ENCODE measurements at places on chromosomes 12 and 14.
A peak's percentile ranks its signal among the peaks of the same experiment; 100 is the strongest.

GRCh38 chr14:90275820-90276219, 19.5 kb downstream of the PSMC1 start:
- no peaks in the 10 kb centered on the region for H3K4me1 ChIP-seq
- no peak overlapping the region for H3K4me3 ChIP-seq
- peak overlapping the region; percentile 98 for H3K27ac ChIP-seq
- no peak for DNase-seq

- H3K4me3 ChIP-seq: peak within 1 kb of the TSS; percentile 89
- DNase-seq: peak; percentile 92
- peak within 1 kb of the TSS; percentile 94 for H3K27ac ChIP-seq
- H3K4me1 ChIP-seq: peaks cover 44% of the 10 kb centered on the region
- peaks cover 38% of the 10 kb centered on the region for H3K36me3 ChIP-seq
- H3K27me3 ChIP-seq: peaks cover 10% of the 10 kb centered on the region
These were observed at the start of gene IPO4 for GRCh38 chr14:24188251-24189058. TSS of gene IPO4 (minus strand) at chr14:24188816. CDS start at chr14:24188787, 29 bp downstream.

DNA sequence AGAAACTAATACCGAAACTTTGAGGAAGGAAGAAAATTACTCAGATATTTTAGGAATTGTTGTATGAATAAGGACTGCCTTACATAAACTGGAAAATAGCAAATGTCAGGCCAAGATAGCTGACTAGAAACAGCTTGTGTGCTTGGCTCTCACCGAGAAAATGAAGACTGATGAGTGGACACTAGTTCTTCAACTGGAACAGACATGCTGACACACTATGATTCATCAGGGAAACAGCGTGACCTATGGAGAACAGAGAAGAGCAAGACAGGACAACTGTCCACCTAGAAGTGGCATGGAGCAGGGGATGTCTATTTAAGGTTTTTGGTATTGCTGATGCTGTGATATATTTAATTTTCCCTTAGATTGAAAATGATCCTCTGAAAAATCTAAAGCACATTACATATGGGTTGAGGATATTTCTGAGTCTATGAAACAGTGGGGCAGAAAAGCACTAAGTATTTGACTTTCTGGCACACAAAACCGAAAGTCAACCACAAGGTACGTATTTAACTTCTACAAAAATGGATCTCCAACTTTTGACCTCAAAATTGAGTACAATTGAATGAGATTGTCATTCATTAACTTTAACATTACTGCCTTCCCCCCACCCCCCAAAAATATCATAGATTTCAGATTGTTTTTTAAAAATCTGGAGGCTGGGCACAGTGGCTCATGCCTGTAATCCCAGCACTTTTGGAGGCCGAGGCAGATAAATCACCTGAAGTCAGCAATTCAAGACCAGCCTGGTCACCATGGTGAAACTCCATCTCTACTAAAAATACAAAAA, 863.2 kb downstream of the LRFN5 start:
- no peak for DNase-seq
- no peaks in the 10 kb centered on the region for H3K4me1 ChIP-seq
- H3K27ac ChIP-seq: no peak overlapping the region
- H3K27me3 ChIP-seq: no peaks in the 10 kb centered on the region

DNA sequence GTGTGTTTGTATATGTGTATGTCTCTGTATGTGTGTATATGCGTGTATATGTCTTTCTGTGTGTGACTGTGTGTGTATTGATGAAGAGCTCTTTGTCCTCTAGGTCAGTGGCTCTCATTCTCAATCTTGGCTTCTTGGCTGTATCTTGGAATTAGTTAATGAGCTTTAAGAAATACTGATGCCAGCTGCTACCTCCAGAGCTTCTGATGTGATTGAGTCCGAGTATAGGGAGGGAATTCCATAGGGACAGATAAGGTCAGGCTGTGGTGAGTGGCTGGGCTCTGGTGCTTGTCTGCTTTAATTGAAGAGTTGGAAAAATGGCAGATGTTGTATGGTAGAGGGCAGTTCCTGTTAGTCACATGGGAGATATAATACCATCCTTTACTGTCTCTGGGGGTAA, 140.1 kb downstream of the C12orf75 start:
- H3K4me1 ChIP-seq: peaks cover 12% of the 10 kb centered on the region
- peaks cover 2% of the 10 kb centered on the region for H3K27me3 ChIP-seq
- H3K36me3 ChIP-seq: no peaks in the 10 kb centered on the region
- no peak overlapping the region for H3K4me3 ChIP-seq
- no peak for DNase-seq
- no peak overlapping the region for H3K27ac ChIP-seq

DNA sequence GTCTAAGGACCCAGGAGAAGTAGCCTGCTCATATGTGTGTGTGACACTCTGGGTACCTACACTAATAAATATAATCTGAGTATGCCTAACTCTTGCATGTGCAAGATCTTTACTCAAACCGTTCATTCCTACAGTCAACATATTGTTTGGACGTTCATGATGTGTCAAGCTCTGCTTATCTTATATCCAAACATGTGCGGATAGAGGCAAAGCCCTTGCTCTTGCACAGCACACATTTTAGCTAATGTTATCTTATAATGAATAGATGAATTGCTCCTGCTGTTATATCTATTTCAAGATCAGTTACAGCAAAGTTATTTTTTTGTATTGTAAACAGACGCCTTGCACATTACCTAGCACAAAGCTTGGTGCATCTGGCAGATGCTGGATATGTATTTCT, 228.4 kb upstream of the FLRT2 start:
- peaks cover 5% of the 10 kb centered on the region for H3K36me3 ChIP-seq
- H3K27ac ChIP-seq: no peak overlapping the region
- no peak overlapping the region for H3K4me3 ChIP-seq
- no peak for DNase-seq
- peaks cover 6% of the 10 kb centered on the region for H3K27me3 ChIP-seq

- H3K27ac ChIP-seq: no peak overlapping the region
- peaks cover 4% of the 10 kb centered on the region for H3K27me3 ChIP-seq
- H3K36me3 ChIP-seq: peaks cover 4% of the 10 kb centered on the region
- DNase-seq: no peak
- peaks cover 12% of the 10 kb centered on the region for H3K4me1 ChIP-seq
- H3K4me3 ChIP-seq: no peak overlapping the region
These were observed 450.5 kb downstream of the TMEM117 start for GRCh38 chr12:44286336-44286735.

DNA sequence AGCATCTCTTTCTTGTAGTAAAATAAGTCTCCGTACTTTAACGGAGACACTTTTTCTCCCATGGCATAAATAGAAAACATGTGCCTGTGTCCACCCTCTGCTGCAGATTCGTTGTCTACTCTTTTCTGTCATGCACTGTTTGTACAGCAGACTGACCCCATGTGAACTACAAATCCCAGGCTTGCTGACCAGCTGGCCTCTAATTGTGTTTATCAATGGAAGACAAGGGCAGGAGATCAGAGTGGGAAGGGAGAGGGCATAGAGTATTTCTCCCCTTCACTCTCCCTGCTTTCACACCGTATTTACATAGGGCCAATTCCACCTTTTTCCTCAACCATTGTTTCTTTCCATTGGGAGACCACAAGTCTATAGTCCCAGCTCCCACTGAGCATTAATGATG, 31.0 kb upstream of the TMTC2 start:
- peaks cover 31% of the 10 kb centered on the region for H3K4me1 ChIP-seq
- peak overlapping the region; percentile 62 for H3K27ac ChIP-seq
- no peaks in the 10 kb centered on the region for H3K36me3 ChIP-seq
- H3K27me3 ChIP-seq: no peaks in the 10 kb centered on the region

Data from nephron progenitor cell (in vitro differentiated cells).